Right forelimb (tissue), 1 donor: ENCODE measurements at places on chromosomes 16 and 17.

GRCh38 chr17:34519282-34519681 is 60.1 kb upstream of the TMEM132E start:
- DNase-seq: no peak

- DNase-seq: no peak
Measured at GRCh38 chr16:89063768-89064320, 29.8 kb upstream of the ACSF3 start.

DNA sequence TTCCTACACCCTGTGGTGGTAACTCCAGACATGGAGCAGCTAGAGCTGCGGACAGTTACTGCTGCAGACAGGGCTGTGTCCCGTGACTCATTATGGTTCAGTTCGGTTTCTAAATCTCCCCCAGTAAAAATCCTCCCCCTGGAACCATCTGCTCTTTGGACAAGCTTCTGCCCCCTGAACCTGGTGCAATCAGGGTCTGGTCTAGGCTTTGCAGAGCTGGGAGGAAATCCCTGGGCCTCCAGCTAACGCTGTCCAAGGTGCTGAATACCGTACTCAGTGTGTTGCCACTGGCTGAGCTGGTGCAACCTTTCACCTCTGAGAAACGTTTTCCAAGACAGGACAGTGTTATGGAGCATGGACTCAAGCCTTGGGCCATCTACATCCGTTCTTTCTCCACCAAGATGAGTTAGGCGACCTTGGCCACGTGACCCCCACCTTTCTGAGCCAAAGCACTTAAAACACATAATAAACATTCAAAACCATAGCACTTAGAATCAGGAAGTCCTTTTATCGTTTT is 142.0 kb downstream of the CPPED1 start:
- DNase-seq: peak; percentile 54

DNA sequence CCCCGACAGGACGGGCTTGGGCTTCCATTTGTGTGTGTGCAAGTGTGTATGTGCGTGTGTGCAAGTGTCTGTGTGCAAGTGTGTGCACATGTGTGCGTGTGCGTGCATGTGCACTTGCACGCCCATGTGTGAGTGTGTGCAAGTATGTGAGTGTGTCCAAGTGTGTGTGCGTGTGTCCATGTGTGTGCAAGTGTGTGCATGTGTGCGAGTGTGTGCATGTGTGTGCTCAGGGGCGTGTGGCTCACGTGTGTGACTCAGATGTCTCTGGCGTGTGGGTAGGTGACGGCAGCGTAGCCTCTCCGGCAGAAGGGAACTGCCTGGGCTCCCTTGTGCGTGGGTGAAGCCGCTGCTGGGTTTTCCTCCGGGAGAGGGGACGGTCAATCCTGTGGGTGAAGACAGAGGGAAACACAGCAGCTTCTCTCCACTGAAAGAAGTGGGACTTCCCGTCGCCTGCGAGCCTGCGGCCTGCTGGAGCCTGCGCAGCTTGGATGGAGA is 23.1 kb upstream of the ITGAX start:
- no peak for DNase-seq

DNA sequence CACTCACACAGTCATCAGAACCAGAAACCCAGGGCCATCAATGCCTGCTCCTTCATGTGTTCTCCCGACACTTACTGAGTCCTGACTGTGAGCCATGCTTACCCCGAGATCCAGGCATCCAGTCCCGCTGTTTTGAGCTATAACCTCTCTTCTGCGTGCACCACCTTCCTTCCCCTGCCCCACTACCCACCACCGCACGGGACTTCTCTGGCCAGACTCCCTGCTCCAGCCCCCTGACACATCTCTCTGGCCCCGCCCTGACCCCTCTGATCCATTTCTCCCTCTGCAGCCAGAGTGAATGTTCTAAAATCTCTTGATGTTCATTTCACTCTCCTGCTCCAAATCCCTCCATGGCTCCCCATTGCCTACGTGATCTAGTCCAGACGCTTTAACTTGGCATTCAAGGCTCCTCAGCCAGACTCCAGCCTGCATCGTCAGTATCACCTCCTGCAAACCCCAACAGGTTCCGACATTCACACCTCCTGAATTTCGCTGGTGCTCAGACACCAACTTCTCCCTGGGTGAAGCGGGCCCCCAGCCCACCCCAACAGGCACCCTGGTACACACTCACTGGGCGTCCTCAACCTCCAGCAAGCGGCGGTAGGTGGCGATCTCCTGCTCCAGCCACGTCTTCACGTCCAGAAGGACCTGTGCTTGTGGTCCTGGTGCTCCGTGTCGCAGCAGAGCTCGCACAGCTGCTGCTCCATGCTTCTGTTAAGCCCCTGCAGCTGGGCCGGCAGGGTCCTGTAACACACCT is 3.1 kb upstream of the KRT17 start:
- no peak for DNase-seq

- peak; percentile 83 for DNase-seq
Measured at GRCh38 chr17:77391668-77392375, 251.1 kb downstream of the SEC14L1 start.

DNA sequence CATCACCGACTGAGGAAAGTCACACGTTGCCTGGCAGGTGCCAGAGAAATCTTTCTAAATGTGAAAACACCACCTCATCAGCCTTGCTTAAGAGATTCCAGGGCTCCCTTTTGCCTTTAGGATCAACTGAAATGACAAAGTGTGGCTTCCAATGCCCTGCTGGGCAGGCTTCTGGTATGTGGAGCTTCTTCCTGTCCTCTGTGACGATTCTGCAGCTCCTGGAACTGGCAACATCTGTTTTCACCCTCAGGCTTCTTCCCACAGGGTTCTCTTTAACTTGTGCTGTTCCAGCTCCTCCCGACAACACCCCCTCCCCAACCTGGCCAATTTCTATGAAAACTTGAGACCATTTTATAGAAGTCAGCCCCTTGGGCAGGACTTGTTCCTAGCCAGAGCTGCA is 4.8 kb upstream of the ZDHHC1 start:
- no peak for DNase-seq

DNA sequence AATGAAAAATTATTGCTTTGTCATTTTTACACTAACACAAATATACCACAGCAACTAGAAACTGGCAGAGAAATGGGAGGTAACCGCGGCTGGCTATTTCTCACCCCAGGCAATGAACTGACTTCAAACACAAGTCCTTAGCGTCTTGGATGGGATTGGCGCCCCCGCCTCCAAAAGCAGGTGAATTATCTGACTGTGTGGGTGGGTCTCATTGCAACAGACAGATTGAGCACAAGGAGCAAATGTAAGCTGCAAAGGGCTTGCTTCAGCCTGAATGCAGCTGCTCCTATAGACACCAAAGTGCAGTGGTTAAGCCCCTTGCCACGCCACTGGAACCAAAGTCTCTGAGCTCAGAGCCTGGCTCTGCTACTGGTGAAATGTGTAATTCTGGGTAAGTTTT is 225.0 kb downstream of the XYLT1 start:
- no peak for DNase-seq

DNA sequence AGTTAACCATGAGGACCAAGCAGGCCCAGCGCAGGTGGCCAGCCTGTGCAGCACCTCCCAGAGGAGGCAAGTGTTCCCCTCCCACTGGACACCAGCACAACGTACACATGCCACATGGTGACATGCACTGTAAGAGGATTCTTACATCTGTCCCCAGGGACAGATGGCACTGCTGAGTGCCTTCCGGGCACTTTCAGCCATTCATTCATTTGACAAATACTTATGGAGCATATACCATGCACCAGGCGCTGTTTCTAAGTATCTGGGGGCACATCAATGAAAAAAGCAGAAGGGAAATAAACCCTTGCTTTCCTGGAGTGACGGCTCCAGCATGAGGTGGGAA is 79.6 kb downstream of the GAS7 start:
- peak; percentile 28 for DNase-seq

GRCh38 chr16:89187770-89188392 is 12.5 kb downstream of the SLC22A31 start:
- peak; percentile 44 for DNase-seq

DNA sequence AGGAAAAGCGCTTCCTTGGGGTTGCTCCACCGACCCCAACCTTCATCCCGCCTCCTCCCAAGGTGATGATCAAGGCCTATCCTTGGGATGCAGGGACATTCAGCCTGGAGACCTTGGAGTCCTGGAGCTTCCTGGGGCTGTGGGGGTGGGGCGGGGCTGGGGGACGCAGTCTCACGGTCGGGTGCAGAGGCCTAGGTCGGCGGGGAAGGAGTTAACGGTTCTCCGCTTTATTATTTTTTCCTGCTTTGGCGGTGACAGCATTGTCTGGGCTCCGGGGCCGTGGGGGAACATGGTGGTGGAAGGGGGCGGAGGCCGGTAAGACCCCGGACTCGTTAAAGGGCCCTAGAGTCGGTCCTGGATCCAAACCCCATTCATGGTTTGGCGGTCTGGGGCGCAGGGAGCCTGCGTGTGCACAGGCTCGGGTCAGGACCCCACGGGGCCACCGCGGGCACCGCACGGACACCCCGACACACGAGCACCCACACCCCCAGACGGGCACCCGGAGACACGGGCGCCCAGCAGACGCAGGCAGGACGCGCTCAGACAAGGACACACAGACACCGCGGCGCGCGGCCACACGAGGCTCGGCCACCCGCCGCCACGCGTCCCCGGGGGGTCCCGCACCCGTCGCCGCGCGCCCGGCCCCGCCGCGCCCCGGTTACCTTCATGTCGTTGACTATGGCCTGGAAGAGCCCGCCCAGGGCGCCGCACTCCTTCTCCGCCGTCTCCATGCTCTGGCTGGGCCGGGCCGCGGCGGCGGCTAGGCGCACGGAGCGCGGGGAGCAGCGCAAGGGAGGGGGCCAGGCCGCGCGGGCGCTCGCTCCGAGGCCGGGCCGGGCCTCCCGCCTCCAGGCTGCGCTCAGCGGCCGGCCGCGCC is 554 bp downstream of the MTSS2 start:
- DNase-seq: no peak

DNA sequence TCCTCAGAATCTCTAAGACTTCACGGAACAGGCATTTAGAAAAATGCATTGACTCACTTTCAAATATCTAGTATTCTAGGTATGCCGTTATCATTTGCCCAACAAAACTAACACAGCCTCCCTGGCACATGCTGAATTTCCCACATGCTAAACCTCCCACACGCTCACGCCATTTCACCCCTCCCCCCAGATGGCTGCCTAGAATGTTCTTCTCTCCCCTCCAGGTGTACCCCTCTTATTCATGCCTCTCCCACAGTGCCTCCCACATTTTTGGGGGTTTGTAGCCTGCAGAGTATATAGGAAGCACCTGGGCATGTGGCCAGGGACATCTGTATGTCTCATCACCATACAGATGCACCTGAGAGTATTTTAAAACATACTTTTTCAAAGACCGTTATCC is 38.2 kb upstream of the ICAM2 start:
- DNase-seq: no peak
